Body of pancreas (tissue), 4 donors: ENCODE measurements at places on chromosomes 2 and 18.
A peak's percentile ranks its signal among the peaks of the same experiment; 100 is the strongest.

- DNase-seq, result no peak
Observed at GRCh38 chr2:200455958-200456421, 53.9 kb downstream of the KCTD18 start.

DNA sequence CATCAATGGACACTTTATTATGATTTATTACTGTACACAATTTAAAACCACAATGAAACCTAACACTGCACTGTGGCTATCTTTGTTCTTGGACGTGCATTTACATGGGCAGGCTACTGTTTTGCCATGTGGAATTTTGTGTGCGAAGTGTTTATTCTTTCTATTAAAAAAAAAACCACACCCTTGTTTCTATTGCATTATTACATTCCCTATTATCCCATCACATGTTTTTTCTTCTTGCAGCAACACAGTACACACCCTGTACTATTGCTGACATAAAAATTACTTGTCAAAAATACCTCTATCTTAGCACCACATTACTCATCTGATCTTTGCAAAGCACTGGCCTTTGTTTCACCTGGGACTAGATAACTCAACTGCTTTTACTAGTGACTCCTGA, 1.5 kb downstream of the RNF152 start:
- no peak for DNase-seq

- DNase-seq, result no peak
Observed at GRCh38 chr2:132497591-132497990, 81.0 kb downstream of the GPR39 start.

GRCh38 chr18:23528580-23529472, 25.5 kb downstream of the RMC1 start:
- DNase-seq, result peak; percentile 17

- DNase-seq, result no peak
Observed at GRCh38 chr2:14952400-14952963, 320.0 kb downstream of the LRATD1 start.

GRCh38 chr2:196431957-196432356, 207.6 kb upstream of the CCDC150 start:
- no peak for DNase-seq

GRCh38 chr2:39632876-39633275, 32.8 kb upstream of the TMEM178A start:
- DNase-seq, result no peak

GRCh38 chr18:9612215-9612830, 2.0 kb downstream of the PPP4R1 start:
- peak; percentile 67 for DNase-seq

DNA sequence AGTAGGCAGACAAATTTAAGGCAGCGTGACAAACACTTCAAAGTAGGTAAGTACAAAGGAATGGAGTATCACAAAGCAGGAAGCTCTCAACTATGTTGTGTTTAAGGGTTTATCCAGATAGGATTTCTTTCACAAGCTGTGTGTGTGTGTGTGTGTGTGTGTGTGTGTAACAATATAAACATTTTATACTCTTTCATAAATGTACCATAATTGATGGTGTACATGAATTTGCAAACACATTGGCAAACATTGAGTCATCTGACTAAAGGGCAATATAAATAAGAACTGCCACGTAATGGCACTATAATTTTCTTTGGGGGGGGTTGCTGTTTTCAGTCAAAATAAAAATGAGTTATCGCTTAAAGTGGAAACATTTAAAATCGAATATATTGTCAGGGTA, 1004.4 kb upstream of the DDX18 start:
- no peak for DNase-seq

GRCh38 chr2:121066526-121066925, 218.5 kb downstream of the TFCP2L1 start:
- no peak for DNase-seq

DNA sequence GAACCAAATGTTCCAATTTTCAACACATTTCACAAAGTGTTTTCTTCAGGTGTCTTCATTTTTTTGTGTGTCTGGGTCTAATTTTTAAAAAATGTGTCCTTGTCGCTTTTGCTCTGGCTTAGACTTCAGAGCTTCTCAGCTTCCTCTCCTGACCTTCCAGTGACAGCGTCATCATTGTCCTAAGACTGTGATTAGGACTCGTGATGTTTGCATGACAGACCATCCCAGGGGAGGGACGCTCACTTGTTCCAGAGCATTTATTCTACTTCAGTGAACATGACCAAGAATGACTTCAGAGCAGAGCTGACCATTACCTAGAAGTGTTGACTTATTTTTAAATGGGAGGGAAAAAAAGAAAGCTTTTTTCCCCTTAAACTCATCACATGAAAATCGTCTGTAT, 591.9 kb downstream of the IRS1 start:
- no peak for DNase-seq

- DNase-seq, result no peak
Observed at GRCh38 chr2:24671230-24671629, 122.0 kb downstream of the PTRHD1 start.

DNA sequence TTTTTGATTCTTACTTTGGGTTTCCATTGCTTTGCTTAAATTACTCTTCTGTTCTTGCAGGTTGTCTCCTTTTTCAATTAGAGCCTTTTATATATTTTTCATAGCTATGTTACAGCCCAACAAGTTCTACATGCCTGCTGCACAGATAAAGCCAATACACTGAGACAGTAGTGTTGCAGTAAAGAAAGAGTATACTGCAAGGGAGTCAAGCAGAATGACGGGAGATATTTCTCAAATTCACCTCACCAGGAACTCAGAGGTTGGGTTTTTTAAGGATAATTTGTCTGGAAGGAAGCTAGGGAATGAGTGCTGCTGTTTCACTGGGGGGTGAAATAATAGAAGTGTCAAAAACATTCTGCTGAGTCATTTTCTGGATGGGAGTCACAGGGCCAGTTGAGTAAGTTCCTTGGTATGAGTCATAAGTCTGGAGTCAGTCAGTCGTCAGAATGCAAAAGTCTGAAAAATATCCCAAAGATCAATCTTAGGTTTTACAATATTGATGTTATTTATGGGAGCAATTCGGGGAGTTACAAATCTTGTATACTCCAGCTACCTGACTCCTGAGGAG, 193.0 kb upstream of the RGPD4 start:
- no peak for DNase-seq

DNA sequence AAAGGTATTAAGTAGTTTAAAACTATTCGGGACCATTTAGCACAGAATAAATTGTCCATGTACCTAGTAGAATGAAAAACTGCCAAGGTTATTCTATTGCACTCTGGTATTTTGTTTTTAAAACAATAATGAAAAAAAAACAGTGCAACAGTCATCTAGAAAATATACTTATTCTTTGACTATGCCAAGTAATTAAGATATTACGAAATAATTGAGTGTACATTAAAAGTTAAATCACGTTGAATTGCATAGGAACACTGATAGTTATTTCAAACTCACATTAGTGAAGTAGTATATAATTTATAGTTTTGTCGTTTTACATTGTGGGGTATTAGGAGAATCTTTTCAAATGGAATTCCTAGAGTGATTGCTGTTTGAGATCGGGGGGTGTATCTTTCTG, 20.1 kb downstream of the R3HDM1 start:
- no peak for DNase-seq

- no peak for DNase-seq
Observed at GRCh38 chr2:167602122-167602521, 645.3 kb downstream of the STK39 start.

- no peak for DNase-seq
Observed at GRCh38 chr2:60295636-60295962, 257.9 kb downstream of the BCL11A start.

DNA sequence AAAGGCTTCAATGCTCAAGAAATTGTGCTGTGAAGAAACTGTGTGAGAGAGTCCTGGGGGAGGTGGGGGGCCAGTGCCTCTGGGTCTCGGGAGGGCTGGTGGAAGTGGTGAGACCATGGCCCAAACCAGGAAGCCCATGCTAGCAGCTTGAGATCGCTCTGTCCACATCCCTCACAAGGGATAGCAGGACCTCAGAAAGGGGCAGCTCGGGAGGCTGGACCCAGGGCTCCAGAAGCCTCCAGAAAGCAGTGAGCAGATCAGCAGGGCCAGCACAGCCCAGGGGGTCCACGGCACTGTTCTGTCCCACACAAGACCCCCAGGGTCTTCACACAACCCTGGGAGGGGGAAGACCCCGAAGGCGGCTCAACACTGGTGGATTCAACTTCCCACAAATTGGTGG, 24.1 kb downstream of the ST8SIA5 start:
- DNase-seq, result no peak

- DNase-seq, result no peak
Observed at GRCh38 chr2:88932686-88933085, 241.2 kb downstream of the RPIA start.

DNA sequence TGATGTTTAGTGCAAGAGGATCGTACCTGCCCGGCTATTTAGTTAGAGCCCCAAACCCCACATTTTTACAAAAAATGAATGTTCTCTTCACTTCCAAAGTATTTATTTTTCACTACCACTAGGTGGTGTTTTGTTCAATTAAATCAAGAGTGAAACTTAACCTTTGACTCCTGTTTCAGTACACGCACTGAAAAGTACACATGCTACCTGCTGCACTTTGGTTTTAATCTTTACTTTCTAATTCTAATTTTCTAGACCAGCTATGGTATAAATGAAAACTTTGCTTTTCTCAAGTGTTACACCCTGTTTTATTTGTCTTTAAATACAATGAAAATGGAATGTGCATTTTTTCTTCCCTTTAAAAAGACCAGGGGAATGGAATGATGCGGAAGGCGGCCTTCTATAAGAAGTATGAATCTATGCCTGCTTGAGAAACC, 31.4 kb upstream of the CHN1 start:
- no peak for DNase-seq

DNA sequence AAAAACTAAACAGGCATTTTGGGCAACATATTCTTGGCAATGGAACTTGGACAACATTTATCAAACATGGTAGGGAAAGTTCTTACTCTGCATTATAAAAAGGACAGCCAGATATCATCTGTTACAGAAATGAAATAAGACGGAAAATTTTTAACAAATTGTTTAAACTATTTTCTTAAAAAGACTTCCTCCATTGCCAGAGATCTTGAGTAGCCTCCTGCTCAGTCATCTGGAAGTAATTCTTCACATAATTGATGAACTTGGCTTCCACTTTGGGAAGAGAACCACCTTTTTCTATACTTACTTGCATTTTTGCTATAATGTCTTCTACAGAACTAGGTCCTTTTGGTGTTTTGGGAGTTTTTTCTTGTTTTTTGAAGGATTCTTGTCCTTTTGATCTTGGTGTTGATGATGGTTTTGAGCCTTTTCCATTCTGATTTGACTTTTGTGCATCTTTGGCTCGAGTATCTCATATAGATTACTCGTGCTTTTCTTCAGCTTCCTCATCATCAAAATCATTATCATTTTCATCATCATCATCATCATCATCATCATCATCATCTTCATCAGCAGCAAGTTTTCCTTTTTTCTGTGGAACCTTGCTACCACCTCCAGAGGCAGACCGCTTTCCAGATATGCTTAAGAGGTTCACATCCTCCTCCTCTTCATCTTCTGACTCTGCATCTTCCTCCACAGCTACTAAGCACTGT, 66.2 kb downstream of the CD28 start:
- DNase-seq, result no peak

DNA sequence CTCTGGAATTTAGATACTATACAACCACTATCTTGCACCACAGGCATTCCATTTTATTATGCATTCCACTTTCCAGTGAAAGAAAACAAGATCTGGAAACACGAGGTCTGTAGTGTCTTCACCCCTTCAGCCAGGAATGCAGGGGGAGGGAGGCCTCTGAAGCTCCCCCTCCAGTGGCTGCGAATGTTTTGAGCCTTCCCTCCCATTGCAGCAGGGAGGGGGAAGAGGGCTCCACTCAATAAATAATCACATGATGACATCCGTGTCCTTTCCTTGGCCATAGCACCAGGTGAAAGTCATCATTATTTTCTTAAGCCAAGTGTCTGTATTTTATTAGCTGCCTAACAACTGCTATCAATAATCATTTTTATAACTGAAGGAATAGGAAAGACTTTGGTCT, 38.6 kb downstream of the ALPK2 start:
- DNase-seq, result no peak

DNA sequence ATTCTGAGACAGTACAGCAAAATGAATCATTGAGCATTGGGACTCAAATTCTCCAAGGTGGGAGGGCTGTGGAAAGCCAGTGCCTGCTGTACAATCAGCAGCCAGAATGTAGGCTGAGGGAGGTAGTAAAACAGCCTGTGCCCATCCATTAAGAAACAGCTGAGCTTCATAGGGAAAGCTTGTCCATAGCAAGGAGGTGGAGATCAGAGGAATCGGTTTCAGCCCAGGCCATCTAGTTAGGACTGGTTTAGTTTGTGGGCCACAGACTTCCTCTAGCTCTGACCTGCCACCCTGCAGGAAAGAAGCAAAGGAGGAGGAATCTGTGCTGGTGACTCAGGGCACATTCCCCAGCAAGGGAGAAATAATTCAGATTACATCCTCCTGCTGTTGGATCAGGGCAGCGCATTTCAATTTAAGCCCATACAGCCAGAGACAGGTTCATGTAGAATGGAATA, 333.4 kb downstream of the SETBP1 start:
- no peak for DNase-seq

DNA sequence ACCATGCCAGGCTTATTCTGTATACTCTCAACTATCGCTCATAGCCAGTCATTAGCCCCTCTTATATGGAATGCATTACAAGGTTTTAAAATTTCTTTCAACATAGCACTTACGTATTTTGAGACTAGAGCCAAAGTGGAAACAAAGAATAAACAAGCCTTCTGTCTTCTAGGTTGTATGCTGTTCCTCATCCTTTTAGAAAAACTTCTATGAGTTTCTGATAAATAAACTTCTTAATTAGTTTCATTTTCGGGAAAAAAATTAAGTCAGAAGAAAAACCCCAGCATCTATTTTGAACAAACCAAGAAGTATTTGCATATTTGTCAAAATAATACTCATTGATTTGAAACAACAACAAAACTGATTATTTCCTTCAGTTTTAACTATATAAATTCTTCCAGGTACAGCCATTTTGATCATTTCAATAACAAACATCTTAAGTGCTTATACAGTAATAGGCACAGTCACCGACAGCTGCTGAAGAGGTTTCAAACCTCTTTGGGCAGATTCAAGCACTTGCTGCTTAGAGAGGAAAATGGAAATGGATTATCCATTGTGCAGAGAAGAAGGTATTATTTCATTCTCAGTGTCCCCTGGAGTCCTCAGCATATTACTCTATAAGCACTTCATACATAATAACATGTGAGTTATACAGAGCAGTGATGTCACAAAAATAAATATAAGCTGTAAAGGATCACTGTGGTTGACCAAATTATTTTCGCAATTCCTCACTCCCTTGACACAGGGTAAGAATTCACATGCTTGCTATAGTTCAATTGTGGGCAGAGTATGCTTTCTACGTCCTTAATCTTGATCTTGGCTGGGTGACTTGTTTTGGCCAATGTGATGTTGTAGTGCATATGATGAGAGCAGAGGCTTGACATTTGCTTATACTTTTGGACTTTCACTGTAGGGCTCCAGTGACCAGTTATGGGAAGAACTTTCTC, 833.8 kb downstream of the TRIB2 start:
- DNase-seq, result no peak

- peak; percentile 27 for DNase-seq
Observed at GRCh38 chr18:7233134-7233810, 2.4 kb downstream of the LRRC30 start.

GRCh38 chr18:9101730-9102507, 580 bp upstream of the NDUFV2 start:
- DNase-seq, result peak; percentile 33

GRCh38 chr2:232488097-232488711, 570 bp upstream of the ECEL1 start:
- no peak for DNase-seq
